ENCODE measurements at places on chromosomes 6 and 20.

DNA sequence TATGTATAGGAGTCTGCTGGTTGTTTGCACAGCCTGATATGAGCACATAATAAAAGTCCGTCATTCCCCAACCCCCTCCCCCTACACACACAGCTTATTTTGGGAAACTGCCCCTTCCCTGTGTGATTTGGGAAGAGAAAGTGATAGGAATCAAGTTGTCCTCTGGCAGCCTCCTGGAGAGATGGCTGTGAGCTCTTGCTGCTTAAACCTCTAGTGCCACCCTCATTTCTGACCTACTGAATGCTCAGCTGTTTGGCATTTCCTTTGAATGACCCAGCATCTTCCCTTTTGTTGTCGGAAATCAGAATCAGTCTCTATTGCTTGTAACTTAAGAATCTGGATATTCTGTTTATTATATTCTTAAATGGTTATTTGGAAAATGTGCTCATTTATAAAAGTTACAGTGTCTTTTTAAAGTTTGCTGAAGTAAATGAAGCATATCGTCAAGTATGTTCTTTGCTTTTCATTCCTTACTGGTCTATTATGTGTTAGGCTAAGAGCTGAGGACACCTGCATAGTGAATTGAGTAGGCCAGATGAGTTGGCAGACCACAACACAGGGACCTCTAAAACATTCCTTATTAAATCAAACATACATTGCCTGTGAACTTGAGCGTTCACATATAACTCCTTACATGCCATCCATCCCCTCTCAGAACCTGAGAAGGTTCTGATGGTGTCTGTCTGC is 5.5 kb downstream of the RWDD2A start:
- DNase-seq: no peak

DNA sequence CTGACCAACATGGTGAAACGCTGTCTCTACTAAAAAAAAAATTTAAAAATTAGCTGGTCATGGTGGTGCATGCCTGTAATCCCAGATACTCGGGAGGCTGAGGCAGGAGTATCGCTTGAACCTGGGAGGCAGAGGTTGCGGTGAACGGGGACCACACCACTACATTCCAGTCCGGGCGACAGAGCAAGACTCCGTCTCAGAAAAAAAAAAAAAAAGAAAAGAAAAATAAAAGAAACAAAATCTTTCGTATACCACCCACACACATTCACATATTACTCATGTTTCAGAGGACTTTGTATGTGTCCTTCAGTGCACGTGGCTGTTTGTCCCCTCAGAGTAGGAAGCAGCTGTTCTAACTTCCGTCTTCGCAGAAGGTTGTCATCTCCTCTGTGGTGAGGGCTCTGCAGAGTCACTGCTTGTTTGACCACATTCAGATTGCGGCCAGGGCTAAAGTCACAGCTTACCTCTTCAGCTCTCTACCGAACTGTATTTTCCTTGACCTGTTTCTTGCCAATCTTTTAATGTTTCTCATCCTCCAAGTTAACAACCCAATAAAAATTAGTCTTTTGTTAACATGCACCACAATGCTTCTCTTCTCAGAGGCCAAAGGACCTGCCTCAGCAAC is 36.6 kb upstream of the HIVEP1 start:
- DNase-seq: no peak

- DNase-seq: no peak
Observed at GRCh38 chr6:110876806-110877564, 2.4 kb downstream of the AMD1 start.

DNA sequence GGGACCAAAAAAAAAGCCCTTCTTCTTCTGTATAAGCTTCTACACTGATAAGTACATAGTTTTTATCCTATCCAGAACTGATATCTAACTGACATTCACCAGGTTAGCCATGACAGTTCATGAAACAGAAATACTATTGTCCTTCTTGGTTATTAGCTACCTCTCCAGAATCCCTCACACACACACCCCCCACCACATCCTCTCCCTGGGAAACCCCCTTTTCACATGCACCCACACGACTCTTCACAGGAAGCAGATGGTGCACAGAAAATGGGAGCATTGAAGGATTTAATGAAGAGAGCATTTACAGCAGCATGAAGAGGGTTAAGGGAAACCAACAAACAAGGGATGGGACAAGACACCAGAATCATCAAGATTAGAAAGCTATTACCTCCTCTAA is 88.9 kb downstream of the FHL5 start:
- no peak for DNase-seq

- peak; percentile 63 for DNase-seq
Observed at GRCh38 chr6:11575408-11576033, 38.0 kb downstream of the TMEM170B start.

DNA sequence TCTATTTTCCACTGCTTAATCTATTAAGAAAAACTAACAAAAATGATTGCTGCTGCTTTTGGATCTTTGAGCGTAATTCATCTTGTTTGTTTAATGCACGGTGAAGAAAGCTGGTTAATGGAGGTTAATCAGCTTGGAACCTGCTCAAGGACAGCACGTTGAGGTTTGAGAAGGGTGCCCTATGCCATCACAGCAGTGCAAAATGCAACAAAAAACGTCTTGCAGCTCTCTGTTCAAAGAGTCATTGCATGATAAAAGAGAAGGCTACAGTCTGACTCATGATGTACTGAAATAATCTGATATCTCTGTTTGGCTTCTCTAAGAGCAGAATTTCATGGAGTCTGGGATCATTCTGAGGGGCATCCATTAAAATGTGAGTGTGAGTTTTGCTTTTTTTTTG is 80.6 kb upstream of the PREP start:
- no peak for DNase-seq

DNA sequence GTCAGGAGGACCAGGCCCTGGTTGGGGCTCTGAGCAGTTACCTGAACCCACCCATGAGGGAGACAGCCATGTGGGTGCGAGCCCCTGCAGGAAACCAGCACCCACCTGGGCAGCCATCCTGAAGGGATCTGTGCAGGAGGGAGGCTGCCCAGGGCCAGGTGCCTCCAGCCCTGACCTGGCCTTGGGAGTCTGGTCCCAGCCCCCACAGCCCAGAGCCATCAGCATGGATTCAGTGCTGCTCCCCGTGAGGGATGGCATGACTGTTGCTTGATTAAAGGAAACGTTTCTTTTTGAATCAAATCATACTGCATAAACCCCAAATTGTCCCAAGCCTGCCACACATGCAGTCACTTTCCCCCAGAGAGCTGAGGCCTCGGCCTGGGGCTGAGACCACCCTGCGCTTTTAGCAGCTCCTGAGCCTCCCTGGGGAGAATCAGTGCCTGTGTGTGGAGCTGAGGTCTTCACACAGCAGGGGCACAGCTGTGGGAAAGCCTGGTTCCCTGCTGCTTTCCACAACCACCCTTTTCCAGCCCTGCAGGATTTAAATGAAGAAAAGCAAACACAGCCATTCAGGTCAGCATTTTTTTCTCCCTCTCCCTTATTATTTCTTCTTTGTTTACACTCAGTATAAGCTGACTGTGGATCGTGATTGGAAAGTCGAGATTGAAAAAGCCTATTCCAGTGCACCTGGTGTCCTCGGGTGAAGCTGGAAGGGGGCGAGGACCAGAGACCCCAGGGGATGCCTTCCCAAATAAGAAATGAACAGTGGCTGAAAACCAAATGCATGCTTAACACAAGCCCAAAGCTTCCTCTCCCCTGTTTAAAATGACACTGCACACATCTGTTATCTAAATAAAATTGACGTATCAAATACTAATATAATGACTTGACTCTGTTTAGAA is 283.9 kb downstream of the SMOC2 start:
- no peak for DNase-seq

DNA sequence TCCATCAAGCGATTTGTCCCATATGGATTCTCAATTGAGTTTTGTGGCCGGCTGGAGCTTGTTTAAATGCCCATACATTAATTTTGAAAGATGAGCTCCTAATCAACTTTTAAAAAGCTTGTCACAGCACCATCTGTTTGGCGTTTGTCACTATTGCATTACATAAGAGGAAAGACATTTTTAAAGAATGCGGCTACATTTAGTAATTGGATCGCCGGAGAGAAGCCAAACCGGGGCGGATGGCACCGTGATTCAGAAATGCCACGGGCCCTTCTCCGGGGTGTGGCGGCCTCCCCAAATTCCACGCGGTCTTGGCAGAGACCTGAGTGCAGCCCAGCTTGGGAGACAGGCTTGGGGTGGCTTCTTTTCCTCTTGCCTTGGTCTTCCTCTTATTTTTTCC is 67.7 kb upstream of the ZNFX1 start:
- DNase-seq: no peak

Measured in NCI-H526 (cell line).